ENCODE measurements at places on chromosomes 5 and 9. TPM values are rescaled to one million over a fixed set of nuclear protein-coding genes. Genes with fewer than 3 reads are reported as not detected.

The ADAMTS19 gene
- 0.08 TPM for polyA plus RNA-seq

DNA sequence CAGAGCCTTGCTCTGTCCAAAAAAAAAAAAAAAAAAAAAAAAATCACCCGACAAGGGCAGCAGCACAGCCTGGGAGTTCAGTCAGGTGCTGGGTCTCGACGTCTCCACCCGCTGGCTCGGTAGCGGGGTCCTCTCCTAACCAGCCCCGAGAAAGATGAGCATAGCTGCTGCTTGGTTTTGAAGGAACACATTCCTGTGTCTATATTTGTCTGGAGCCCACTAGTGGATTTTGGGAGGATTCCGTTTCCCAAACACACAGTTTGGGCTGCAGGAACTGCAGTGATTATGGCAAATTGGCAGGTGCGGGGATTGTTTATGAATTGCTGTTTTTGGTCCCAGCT is 1.2 kb downstream of the OTULINL start:
- no peak for DNase-seq

The ZNF354C gene
- polyA plus RNA-seq = 1.8 TPM

The LCN1 gene
- polyA plus RNA-seq = not detected

DNA sequence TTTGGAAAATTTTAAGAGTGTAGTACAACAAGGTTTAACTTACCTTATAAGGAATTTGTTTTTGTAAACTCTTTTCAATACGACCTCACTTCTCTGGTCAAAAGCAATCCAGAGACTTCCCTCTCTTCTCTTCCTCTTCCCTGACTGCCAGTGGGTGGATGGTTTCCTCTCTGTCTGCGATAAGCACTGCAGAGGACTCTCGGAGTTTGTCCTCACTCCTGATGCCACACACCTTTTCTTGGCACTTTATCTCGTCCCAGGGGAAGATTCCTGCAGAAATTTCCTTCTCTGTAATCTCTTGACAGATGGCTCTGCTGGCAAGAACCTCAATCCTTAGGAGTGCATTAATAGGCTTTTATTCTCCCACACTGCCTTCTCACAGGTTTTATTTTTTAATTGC is 641.6 kb downstream of the NR2F1-AS1 start:
- no peak for DNase-seq

DNA sequence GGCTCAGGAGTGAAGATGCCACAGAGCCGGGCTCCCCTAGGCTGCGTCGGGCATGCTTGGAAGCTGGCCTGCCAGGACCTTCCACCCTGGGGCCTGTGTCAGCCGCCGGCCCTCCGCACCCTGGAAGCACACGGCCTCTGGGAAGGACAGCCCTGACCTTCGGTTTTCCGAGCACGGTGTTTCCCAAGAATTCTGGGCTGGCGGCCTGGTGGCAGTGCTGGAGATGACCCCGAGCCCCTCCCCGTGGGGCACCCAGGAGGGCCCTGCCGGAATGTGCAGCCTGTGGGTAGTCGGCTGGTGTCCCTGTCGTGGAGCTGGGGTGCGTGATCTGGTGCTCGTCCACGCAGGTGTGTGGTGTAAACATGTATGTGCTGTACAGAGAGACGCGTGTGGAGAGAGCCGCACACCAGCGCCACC is 113.1 kb downstream of the RXRA start:
- no peak for DNase-seq

The GALNT12 gene
- polyA plus RNA-seq = 1.2 TPM

DNA sequence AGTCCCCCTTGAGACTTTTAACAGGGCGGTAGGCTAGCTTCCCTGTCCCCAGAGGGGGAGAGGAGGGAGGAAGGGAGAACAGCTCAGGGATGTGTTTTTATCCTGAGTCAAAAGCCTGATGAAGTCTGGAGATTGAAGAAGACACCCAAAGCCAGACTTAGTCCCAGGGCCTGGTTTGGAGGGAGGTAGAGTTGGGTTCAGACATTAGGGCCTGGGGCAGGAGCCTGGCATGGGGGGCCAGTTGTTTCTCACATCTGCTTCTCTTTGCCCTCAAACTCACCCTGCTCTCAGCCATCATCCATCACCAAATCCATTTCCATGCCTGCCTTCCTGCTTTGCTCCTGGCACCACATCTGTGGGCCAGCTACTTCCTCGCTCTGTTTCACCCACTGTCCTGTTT is 2.9 kb downstream of the MYORG start:
- no peak for DNase-seq

DNA sequence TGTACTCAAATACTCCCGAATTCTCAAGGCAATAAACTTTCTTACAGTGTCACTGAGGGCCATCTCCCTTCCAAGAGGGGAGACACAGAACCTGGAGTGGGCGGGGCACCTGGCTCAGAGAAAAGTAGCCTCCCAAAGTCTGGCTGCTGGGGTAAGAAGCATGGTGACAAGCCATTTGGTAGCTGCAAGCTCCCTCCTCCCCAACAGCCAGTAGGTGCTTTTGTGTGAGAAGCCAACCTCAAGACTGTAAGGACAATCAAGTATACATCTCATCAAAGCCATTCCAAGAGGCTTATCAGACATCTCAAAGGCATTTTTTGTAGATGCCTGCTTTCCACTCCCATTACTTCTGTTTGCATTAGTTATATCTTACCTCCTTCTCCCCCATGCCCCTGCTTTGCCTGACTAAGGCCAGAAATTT is 1.4 kb downstream of the DAB2 start:
- no peak for DNase-seq

The ATP10B gene
- polyA plus RNA-seq = 0.06 TPM

DNA sequence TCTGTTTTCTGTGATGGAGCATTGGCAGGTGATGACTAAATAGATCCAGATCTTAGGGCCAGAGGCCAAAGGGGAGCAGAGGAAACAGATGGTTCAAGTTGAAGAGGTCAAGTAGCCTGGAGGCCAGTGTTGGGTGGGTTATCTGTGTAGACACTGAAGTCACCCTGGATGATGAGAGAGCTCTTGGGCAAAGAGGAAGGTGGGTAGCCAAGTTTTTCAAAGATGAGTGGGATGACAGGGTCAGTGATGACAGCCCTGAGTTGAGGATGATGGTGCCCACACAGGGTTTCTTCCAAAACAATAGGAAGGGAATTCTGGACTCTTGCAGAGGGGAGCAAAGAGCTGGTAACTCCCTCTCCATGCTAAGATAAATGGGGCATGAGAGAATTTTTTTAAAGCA is 76.6 kb downstream of the CD180 start:
- DNase-seq = no peak

- no peak for DNase-seq
Measured at GRCh38 chr9:75830303-75830702, 60.2 kb upstream of the PCSK5 start.

The KIF12 gene
- polyA plus RNA-seq = 1.5 TPM

GRCh38 chr5:154868702-154869101 is 10.3 kb downstream of the CNOT8 start:
- no peak for DNase-seq

DNA sequence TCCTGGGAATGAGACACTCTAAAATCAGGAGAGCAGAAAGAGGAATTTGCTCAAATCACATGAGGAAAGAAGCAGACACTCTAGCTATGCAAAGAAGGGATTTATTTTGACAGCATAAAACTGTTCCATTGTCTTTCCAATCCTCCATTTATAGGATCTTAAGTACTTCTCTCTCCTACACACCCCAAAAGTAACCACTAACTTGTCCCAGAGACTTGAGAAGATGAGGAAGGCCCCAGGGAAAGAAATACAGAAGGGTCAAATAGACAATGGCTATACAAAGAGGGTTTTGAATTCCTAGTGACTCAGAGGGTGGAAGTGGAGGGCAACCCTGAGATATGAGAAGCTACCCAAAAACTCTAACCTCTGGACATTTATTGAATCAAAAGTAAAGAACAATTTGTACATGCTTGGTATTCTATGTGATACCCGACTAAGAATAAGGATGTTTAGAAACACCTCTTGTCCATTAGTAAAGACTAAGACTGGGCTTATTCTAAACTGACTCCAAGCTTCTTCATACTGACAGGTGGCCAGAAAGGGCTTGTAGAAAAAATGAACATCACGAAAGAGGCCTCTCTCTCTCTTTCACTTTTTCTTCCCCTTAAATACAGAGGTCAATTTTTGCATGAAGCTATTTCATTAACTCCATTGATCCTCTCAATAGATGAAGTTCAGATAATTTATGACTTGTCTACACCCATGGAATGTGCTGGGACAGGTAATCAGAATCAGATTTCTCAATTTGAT is 20.6 kb downstream of the DMAC1 start:
- no peak for DNase-seq

The PCDHGB1 gene
- polyA plus RNA-seq = 0.08 TPM

Measured in keratinocyte (primary cell).